ENCODE measurements at places on chromosomes 6 and 20. TPM values are rescaled to one million over a fixed set of nuclear protein-coding genes. Genes with fewer than 3 reads are reported as not detected.

The SLC44A4 gene
- total RNA-seq = not detected

- DNase-seq = no peak
These were observed 60.2 kb upstream of the KCNQ5 start for GRCh38 chr6:72561629-72562028.

DNA sequence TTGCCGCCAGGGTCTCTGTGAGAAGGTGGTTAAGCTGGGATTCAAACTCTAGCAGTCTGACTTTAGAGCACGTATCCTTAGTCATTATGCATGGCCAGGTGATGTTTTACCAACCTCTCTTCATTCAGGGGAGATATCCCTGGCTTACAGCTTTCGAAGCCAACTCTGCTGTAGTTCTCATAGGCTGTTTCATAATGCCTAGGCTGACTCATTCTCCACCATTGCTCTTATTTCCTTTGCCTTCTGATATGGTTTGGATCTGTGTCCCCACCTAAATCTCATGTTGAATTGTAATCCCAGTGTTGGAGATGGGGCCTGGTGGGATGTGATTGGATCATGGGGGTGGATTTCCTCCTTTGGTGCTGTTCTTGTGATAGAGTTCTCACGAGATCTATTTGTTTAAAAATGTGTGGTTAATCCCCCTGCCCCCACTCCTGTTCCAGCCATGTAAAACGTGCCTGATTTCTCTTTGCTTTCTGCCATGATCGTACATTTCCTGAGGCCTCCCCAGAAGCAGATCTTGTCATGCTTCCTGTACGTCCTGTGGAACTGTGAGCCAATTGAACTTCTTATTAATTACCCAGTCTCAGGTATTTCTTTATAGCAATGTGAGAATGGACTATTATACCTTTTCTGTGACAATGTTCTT is 94.6 kb upstream of the MAN1A1 start:
- DNase-seq = peak; percentile 29

DNA sequence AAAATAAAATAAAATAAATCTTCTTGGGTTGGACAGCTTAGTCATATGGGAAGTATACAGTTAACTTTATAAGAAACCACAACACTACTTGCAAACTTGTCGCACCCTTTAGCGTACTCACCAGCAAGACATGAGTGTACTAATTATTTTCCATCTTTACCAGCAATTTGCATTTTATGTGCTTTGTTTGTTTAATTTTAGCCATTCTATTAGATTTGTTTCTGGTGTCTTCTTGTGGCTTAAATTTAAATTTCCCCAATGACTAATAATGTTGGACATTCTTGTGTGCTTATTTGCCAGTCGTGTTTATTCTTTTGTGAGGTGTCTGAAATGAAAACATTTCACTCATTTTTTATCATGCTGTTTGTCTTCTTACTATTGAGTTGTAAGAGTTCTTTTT is 1172.2 kb upstream of the CITED2 start:
- peak; percentile 65 for DNase-seq

- DNase-seq = no peak
These were observed 41.0 kb upstream of the RPS6KA2 start for GRCh38 chr6:166667796-166668610.

DNA sequence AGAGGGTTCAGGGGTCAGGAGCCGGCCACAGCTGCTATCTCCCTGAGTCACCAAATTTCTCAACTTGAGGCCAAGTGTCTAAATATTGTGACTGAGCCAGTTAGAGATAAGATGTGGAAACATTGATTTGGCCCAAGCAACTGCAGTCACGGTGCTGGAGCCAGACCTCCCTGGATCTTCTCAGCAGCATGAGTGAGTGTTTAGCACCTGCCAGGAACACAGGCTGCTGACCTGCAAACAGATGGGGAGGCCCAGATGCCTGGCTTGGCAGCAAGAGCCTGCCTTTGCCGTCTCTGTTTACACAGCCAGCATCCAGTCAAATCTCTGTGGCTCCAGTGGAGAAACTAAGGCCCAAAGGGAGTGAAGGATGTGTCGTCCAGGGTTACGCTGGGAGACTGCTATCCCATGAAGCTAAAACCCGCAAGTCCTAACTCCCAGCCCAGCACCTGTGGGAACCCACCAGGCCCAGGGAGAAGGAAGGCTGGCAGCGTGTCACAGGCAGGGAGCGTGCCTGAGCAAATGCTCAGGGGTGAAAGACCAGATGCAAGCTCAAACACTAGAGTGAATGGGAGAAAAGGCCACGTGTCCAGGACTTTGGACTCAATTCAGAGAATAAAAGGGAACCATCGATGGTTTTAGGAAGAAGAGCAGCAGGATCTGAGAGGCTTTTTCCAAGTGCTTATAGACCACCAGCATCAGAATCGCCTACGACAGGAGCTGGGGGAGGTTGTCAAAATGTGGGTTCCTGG is 15.9 kb upstream of the PTGIS start:
- peak; percentile 87 for DNase-seq

The FKBP1A gene
- total RNA-seq = 71.4 TPM

GRCh38 chr6:90537723-90538258 is 49.1 kb downstream of the MAP3K7 start:
- DNase-seq = peak; percentile 67

- no peak for DNase-seq
These were observed 1278.8 kb upstream of the EYS start for GRCh38 chr6:66985816-66986215.

GRCh38 chr6:96926425-96926824 is 1.9 kb downstream of the KLHL32 start:
- DNase-seq = no peak

The SERINC3 gene
- 120 TPM for total RNA-seq

The ANKS1A gene
- total RNA-seq = 7.8 TPM

DNA sequence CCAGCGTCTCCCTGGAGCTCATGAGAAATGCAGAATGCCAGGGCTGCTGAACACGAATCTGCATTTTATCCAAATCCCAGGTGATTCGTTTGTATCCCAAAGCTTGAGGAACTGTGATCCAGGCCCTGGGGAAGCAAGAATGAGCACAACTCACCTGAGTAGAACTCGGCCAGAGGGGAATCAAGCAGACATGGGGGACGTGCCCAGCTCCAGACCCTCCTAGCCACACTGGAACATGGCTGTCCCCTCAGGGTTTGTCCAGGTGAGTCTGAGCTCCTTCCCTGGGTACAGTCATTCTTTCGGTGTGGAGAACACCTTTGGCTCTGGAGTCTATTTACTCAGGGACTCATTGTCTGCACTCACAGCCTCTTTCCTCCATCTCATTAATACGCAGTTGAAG is 13.3 kb downstream of the NKX2-2 start:
- no peak for DNase-seq

- DNase-seq = no peak
These were observed 16.5 kb upstream of the HLA-A start for GRCh38 chr6:29925727-29926412.

The ME1 gene
- 22.1 TPM for total RNA-seq

The VNN1 gene
- not detected for total RNA-seq

DNA sequence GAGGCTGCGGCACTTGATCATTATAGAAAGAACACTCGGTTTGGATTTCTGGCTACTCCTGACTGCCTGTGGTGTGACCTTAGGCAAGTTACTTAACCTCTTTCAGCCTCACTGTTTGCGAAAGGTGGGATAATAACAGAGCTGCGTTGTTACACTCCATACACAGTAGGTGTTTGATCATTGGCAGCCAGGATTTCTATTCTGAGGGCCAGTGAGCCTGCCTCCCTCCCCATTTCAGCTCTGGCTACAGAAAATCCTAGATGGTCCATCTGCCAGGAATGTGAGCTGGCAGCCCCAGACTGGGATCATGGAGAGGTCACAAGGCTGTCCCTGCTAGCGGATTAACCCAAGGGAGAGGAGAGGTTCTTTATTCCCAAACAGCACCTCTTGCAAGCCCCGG is 2.7 kb downstream of the KCNB1 start:
- no peak for DNase-seq

DNA sequence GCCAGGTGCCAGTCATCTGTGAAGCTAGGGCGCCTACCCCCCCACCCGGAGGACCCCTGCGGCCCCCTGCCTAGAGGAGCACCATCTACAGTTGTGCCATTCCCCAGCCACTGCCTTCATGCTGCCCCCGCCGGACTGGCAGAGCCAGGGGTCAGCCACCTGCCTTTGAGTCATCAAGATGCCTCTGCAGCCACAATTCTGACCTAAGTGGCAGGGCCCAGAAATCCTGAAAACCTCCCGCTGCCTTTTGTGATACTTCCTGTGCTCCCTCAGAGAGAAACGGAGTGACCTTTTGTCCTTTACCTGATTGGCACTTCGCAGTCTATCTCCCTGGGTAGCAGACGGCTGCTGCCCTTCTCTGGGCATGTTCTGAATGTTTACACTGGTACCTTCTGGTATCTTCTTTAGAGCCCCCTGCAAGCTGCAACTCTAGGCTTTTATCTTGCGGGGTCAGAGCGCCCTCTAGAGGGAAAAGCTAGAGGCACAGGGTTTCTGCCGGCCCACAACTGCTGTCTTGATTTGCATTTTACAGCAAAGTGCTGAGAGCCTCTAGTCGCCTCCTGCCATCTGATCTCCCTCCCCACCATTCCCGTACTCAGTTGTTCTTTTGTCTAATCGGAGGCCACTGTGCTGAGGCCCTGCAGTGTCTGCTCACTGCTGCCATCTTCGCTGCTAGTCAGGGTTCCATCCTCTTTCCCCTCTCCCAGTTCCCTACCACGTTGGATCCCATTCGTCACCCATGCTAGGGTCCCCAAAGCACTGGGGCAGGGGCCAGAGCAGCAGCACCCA is 26.9 kb downstream of the SPATA2 start:
- DNase-seq = peak; percentile 66

The CGA gene
- not detected for total RNA-seq

- DNase-seq = no peak
These were observed 335.4 kb upstream of the SPTLC3 start for GRCh38 chr20:12673352-12673751.

The ENTPD6 gene
- 56.5 TPM for total RNA-seq

DNA sequence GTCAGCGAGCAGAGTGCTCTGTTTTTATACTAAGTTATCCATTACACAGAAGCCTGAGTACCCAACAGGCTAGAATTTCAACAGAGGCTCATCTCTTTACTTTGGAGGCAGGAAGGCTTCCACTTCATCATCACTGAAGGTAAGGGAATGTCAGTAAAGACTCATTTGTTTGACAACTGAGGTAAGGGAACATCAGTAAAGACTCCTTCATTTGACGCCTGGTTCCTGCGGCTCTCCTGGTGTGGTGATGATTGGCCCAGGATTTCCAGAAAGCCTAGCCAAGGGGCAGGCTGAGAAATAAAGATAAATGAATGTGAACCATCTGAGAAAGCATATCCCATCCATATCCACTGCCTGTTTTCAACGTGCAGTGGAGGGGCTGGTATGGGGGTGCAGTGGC is 244.6 kb upstream of the ECI2 start:
- DNase-seq = no peak

The CFAP206 gene
- 0.26 TPM for total RNA-seq
